Activated CD4-positive, alpha-beta T cell treated with anti-CD3 and anti-CD28 coated beads, Interleukin-2, amount 50 U/mL, for 1 hour (primary cell): ENCODE measurements at places on chromosomes 4 and X.

DNA sequence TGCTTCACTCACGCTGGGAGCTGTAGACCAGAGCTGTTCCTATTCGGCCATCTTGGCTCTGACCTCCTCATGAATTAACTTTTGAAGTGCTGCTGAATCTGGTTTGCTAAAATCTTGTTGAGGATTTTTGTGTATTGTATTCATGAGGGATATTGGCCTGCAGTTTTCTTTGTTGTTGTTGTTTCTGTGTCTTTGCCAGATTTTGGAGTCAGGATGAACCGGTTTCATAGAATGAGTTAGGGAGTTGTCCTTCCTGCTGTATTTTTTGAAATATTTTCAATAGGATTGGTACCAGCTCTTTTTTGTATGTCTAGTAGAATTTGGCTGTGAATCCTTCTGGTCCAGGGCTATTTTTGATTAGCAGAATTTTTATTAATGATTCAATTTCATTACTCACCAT, 138.1 kb downstream of the NPFFR2 start:
- no peak for DNase-seq

DNA sequence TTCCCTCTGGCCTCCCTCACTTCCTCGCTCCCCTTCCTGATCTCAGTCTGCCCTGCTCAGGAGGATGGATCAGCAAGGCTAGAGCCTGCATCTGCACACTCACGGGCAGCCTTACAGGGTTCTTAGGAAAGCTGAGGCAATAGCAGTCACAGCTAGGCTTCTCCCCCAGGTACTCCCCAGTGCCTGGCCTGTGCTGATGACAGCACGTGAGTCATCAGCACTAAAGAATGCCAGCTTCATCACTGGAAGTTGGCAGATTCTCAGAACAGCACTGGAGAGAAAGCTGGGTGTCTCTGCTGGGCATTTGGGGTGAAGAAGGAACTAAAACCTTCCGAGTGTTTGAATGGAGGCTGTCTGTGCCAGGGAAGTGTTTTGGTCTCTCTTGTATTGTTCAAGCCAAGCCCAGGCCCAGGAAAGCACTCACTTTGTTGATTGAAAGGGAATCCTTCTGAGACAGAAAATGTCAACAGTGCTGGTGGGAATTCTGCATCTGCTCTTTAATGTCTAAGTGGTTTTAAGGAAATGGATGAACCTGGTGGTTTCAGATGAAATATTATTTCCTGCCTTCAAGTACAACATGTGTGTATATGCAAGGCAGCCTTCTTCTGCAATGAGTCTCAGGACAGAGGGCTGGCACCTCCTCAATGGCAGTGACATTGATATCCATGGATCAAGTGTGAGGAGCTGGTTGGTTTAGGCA, 73.0 kb upstream of the SCOC start:
- no peak for DNase-seq

DNA sequence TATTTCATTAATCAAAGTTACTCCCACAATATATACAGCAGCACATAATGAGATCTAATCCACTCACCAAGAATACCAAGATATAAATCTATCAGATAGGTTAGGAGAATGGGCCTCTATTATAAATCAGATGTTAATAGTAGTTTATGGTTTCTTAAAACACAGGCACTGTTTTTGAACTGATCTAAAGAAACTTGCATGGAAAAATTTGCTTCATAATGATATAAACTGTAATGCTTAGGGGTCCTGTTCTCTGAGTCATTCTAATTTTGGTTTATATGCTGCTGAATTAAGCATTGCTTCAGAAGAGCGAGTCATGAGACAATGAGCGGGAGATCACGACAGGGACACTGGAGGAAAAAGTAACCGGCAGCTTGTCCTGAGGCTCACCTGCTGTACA, 113.3 kb upstream of the OTUD4 start:
- DNase-seq: no peak

GRCh38 chr4:156976147-156976546, 4.5 kb upstream of the PDGFC start:
- DNase-seq: no peak

GRCh38 chrX:152638443-152638904, 779 bp downstream of the GABRQ start:
- DNase-seq: no peak

GRCh38 chr4:140673729-140674128, 82.5 kb downstream of the TBC1D9 start:
- no peak for DNase-seq

DNA sequence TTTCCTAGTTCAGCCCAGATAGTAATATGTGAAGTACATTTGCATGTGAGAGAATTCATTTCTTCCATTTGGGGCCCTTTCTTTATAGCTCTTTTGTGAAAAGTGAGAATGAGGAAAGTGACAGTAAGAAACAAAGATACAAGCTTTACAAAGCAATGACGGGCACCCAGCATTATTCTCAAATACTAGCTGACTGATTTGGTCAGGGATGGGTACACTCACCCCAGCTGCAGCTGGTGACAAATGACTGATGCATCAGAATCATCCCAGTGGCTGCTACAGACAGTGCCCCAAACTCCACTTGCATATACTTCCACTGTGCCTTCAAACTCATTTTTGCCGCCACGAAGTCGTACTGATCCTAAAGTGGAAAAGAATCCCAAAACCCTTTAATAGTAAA, 14.8 kb downstream of the PRSS12 start:
- no peak for DNase-seq

DNA sequence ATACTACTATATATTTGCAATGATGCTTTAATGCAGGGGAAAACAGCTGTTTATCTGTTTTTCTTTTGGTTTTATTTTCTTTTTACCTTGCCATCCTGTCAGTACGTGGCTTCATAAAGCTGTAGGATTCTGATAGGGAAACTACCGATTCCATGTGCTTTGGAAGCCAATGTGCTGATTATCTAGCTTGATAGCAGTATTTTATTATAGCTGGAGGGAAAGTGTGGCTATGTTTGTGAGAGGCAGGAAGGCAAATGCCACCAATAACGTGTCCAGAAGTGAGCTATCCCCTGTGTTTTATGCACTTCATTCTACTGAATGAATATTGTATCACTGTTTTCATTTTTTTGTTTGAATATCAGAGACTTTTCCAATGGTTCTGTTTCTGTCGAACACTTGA, 43.7 kb downstream of the IL15 start:
- no peak for DNase-seq

DNA sequence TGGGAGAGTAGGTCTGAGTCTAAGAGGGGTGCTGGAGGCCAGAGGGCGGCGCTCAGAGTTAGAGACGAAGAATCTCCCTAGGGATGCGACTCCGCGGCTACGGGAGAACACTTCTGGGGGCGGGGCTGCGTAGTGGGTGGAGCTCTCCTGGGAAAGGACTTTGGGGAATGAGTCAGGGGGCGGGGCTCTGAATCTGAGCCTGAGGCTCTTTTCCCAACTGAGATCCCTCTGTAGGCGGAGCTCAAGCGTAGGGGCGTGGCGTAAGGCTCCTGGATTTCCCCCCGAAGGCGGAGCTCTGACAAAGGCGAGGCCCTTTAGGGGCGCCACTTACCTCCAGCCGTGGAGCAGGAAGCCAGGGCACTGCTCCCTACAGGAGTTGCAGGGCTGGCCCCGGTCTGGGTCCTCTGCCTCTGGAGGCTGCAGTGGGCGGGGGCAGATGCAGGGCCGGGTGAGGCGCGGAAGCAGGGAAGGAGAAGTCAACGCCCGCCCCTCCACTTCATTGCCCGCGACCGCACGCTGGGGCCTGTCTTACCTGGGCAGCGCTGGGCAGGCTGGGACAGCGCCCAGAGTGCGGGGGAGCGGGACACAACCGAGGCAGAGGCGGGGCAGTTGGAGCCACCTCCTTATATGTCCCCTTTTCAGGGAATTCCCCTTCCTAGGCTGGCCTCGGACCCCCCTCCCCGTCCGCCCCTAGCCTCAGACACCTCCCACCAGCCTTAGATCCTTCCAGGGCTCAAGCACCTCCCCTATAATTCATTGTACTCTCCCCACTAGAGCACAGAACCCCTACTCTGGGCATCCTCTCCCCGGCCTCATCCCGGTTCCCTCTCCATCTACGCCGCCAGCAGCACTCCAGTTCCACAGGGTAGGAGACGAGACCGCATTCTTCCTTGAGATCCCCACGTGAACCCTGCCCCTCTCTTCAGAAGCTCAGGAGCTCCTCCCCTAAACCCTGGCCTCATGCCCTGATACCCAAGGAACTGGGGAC, 1.6 kb downstream of the PRICKLE3 start:
- no peak for DNase-seq

GRCh38 chrX:149398027-149398426, 107.1 kb downstream of the IDS start:
- no peak for DNase-seq

DNA sequence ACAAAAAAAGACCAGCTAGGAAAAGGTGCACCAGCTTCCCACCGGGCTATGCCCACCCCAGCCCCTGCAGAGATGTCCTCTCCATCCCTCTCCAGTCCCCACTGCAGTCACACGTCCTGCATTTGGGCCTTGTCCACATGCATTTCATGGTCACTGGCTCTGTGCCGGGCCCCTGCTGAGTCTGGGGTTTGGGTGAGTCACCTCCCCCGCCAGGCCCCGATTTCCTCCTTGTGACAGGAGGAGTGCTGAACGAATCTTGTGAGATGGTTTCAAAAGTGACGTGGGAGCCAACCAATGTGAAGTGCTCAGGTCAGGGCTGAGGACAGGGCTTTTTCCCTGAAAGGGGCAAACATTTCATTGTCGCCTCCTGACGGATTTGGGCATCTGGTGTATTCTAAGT, 7.1 kb downstream of the CPZ start:
- no peak for DNase-seq

- no peak for DNase-seq
These were observed 135.3 kb upstream of the MID1 start for GRCh38 chrX:10755439-10756334.

GRCh38 chr4:5889002-5889696, 3.7 kb downstream of the CRMP1 start:
- DNase-seq: no peak

- DNase-seq: no peak
These were observed 28.4 kb downstream of the LEF1 start for GRCh38 chr4:108140328-108140727.

DNA sequence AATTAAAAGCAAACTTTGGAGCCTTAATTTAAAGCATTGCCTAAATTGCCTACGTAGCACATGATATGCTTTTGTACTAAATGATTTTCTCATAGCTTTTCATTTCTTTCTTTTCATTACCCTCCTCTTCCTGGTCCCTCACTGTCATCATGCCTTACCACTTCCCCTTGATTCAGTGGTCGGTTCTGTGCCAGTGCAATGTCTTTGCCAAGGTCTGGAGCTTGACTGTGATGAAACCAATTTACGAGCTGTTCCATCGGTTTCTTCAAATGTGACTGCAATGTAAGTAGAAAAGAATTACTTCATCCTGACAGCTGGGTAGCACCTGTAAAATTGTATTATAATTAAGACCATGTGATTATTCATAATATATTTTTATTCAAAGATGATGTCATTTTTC, 72.5 kb downstream of the C4orf46 start:
- DNase-seq: no peak

DNA sequence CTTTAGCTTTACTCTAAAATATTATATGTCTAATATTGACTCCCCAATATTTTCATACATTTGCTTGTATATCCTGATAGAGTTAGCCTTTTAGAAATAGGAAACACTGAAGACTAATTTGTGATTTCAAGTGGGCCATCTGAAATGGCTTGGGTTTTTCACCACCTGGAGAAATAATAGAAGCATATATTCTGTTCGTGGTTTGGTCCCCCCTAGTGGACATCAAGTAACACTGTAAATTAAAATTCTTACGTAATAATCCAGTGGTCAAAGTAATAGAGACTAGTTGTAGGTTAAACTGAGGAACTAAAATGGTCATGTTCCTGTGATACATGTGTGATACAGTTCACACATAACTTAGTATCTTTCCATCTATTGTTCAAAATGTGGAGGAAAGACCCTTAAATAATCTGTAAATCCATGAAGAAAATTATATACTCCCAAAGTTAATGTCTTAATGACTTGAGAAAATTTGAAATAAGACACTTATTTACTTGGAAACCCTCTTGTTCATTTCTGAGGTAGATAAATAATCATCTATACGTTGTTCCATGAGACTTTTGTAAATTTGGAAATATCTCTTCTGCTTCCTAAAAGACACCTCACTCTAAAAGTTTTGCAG, 79.8 kb upstream of the SMARCAD1 start:
- DNase-seq: no peak

- no peak for DNase-seq
These were observed 516.4 kb upstream of the BOD1L1 start for GRCh38 chr4:14143892-14144291.

- no peak for DNase-seq
These were observed 57.4 kb downstream of the PTTG2 start for GRCh38 chr4:38017609-38018008.

DNA sequence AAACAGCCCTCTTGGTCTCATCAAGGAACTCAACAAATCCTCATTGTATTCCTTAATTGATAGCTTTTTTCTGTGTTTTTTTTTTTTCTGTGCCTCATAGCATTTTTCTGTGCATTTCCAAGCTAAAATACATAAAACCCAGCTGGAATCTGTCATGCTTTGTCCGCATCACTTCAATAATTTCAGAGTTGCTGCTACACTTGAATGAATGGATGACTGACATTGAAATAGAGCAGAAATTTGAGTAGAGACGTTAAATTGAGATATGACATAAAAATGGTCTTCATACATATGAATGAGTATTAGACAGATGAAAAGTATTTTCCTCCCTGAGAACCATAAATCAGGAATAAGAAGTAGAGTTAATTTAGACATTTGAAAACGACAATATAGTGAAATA, 593.2 kb downstream of the TMA16 start:
- no peak for DNase-seq

DNA sequence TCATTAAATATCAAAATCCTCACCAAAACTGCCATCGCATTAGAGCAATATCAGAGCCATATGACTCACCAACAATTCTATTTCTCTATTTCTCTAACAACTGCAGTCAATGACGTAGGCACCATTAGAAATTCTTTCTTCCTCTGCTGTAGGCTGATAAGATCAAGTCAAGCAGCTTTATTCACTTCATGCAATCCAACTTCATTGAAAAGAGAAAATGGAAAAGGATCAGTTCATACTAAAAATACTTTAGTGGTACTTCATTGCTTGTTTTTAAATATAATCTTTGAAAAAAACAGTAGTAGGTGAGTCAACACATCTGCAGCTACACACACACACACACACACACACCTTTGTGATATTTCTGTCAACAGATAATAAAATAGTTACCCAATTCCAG, 345.3 kb upstream of the TENM3 start:
- DNase-seq: no peak

- no peak for DNase-seq
These were observed 57.4 kb downstream of the LGI2 start for GRCh38 chr4:24973404-24973746.

DNA sequence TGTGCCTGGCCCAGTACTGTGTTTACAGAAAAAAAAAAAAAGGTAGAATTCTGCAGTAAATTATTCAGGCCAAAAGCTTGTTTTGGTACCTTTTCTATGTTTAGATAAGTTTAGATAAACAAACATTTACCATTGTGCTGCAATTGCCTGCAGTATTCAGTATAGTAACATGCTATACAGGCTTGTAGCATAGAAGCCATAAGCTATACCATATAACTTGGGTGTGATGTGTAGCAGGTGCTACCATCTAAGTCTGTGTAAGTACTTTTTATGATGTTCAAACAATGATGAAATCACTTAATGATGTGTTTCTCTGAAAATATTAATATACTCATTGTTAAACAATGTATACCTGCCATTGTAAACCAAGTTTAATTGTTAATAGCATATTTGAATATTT, 241.6 kb upstream of the HS3ST1 start:
- DNase-seq: no peak

GRCh38 chr4:112511803-112512118, 4.2 kb downstream of the NEUROG2 start:
- DNase-seq: no peak

GRCh38 chr4:186934841-186935443, 211.3 kb upstream of the FAT1 start:
- DNase-seq: no peak
